ENCODE measurements at places on chromosomes 4 and X.

DNA sequence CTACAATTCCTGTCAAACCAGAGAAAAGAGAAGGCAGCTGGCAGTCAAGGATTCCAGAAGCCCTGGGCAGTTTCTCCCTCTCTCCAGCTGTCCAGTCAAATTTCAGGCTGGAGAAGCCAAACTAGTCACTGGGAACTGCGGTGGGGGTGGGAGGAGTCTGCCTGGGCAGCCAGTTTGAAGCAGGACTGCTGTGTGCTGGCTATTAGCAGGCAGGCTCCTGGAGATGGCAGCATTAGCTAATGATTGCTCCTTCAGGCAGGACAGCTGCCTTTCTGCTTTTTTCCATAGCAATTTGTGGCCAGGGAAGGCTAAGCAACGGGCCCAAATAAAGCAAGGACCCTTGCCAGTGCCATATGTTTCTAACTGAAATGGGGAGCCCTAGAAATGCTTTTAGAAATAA lies 44.7 kb upstream of the FGF13 start:
- no peak for DNase-seq

DNA sequence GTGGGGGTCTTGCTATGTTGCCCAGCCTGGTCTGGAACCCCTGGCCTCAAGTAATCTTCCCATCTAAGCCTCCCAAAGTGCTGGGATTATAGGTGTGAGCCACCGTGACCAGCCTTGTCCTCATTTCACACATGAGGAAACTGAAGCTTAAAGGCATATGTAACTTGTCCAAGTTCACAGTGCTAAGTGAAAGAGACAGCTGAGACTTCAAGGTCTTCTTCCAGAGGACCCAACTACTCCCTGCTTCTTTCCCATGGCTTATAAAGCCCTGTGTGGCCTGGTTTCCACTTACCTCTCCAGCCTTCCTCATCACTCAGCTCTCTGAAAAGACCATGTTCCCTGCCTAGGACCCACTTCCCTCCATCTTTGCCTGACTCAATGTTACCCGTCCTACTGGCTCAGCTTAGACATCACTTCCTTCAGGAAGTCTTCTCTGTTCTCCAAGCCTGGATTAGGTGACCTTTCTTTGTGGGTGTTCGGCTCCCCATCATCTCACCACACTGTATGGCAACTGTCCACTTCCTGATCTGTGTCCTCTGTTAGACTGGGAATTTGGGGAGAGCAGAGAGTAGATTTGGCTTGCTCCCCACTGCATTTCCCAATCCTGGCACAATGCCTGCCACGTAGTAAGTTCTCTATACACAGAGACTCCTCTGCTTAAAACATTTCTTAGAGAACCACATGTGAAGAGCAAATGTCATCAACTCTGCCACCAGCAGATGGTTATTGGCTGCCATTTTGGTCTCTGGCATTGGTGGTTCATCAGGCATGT lies 30.4 kb upstream of the LAMP2 start:
- no peak for DNase-seq

GRCh38 chr4:53055274-53055673 lies 193.2 kb downstream of the RASL11B start:
- DNase-seq, result no peak

DNA sequence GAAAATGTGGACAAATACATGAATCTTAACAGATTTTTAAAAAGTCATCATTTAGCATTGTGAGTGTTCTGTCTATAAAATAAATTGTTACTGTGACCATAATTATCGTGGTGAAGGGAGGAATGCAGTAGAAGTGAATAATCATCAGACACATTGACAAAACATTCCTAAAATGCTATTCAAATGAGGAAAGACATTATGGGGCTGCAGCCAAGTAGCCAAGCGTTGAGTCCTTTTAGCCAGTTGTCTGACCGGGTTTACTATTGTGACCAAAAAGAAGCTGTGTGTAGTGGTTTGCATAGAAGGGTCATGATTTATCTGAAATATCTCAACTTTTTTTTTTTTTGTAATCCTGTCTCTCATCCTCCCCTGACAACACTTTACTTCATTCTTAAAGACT lies 19.5 kb downstream of the WWC2 start:
- DNase-seq, result no peak

DNA sequence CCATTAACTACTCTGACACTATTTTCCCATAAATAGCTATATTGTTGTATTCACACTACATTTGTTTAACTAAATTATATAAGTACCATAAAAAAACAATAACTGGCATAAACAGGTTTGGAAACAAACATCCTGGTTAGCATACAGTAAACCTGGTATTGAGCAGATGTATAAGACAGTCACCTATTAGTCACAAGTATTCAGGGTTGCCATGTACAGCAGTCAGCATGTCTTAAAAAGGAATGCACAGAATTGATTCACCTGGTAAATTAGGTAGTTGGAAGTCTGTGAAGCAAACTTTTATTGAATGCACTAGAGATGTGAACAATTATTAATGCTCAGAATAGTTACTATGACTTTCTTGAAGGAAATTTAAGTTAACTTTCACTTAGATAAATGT lies 137.9 kb downstream of the FAM13A start:
- no peak for DNase-seq

- no peak for DNase-seq
These were observed 97.2 kb downstream of the GUCY2F start for GRCh38 chrX:109384699-109385098.

GRCh38 chrX:78092296-78092695 lies 11.8 kb upstream of the PGK1 start:
- DNase-seq, result no peak

- no peak for DNase-seq
These were observed 367.6 kb downstream of the PPP3CA start for GRCh38 chr4:100979736-100980135.

DNA sequence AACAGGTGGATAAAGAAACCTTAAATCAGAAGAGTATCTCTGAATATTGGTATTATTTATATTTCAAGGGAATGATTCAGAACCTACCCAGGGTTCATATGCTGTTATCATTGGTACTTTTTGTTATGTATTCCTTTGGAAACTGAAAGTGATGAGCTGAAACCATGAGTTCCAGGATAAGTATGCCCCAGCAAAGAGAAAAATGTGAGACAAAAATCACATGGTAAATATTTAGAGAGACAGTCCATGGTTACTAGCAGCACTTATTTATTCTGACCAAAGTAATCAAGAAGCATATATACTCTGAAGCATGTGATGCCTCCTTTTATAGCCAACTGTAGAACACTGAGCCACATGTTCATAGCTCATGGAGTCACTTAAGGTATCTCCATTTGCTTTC lies 277.7 kb downstream of the ARAP2 start:
- no peak for DNase-seq

- no peak for DNase-seq
These were observed 21.2 kb downstream of the PTTG2 start for GRCh38 chr4:37981425-37981824.

GRCh38 chrX:136210243-136210642 lies 41.0 kb downstream of the MAP7D3 start:
- DNase-seq, result no peak

DNA sequence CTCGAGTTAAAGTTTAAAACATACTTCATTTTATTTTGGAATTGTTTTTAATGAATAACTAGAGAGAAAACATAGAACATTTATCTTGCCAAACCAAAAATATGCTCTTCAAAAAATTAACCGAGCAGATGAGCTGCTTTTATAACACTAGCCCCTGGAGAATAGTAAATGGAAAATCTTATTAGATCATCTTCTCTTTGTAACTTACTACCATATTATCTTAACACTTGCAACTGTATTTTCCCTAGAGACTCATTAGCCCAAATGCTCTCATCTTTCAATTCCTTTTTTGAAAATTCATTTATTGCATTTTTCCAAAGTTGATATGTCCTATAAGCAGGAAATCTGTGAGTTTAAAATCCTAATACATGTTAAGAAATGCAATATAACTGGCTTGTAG lies 143.3 kb downstream of the CAMK2D start:
- DNase-seq, result no peak

GRCh38 chr4:166413356-166413755 lies 540.3 kb downstream of the TLL1 start:
- no peak for DNase-seq

DNA sequence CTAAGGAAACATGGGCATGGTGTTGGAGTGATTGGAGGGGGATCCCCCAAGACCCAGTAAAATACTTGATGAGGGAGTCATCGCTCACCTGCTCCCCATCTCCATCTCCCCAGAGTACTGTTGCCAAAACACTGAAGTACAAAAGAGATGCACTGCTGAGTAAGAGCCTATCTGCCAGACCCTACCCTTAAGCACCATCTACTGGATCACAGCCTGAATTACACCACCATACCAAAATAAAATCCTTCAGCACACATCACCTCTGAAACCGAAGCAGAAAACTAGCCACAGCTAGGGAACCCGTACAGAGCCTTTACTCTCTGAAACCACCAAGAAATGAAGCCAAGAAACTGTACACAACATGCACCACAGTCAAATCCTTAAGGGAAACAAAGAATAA lies 466.3 kb upstream of the ACTRT1 start:
- DNase-seq, result peak; percentile 0

- peak; percentile 64 for DNase-seq
These were observed 69.7 kb downstream of the KLHL8 start for GRCh38 chr4:87150498-87151261.

DNA sequence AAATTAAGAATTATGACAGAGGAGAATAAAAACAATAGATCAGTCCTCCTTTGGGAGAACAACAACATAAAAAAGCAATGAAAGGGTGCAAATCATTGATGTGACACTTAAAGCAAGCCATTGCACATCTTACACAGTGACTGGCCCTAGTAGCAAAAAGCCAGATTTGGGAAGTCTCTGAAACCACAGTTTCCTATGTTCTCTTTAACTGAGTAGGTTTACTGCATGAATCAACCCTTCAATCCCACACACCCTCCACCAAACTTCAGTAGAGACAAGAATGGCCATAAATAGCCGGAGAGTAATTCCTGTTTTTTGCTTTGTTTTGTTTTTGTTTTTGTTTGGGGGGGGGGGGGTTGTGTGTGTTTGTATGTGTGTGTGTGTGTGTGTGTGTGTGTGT lies 180.8 kb downstream of the VEGFC start:
- no peak for DNase-seq

DNA sequence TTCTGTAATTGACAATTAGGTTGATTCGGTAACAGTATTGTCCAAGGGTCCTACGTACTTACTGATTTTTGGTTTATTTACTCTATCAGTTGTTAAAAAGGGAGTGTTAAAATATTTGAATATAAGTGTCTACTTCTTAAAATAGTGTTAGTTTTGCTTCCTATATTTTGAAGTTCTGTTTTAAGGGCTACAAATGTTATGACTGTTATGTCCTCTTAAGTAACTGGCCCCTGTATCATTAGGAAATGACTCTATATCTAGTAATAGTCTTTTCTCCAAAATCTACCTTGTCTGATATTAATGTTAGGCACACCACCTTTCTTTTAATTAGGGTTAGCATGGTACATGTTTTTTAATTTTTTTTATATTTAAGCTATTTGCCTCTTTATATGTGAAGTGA lies 30.1 kb downstream of the ANKRD50 start:
- DNase-seq, result no peak

- DNase-seq, result no peak
These were observed 63.2 kb upstream of the GUCY1A1 start for GRCh38 chr4:155603360-155603891.

DNA sequence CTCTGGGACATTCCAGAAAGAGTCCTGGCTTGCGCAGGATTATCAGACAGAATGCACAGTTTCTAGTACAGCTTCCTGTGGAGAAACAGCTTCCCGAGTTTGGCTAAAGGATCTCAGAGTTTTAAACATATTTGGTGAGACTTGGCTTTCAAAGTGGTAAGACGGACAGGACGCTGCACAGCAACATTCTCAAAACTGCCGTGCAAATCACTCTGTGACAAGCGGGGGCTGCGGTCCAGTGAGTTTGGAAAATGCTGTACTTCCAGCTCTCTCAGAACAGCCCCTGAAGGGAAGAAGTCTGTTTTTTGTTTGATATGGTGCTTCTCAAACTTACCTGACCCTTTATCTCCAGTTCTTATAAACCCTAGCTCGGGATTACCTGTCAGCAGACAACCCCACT lies 18.1 kb downstream of the LGI2 start:
- no peak for DNase-seq

DNA sequence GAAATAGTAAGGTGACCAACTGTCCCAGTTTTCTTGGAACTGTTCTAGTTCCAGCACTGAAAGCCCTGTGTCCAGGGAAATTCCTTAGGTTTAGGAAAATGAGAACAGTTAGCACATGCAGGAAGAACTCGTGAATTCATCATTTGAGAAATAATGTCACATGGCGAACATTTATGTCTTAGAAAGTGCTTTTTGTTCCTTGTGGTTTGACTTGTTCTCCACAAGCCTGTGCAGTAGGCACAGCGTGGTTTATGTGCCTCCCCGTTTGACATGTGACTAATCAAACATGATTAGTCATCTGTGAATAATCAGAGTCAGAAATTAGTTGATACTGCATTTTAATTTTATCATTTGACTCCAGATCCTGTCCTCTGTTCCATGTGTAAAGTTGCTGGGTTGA lies 556.0 kb upstream of the CPEB2 start:
- DNase-seq, result no peak

- DNase-seq, result peak; percentile 18
These were observed 5.9 kb upstream of the GRPEL1 start for GRCh38 chr4:7073526-7074390.

- DNase-seq, result no peak
These were observed 14.4 kb upstream of the SYP start for GRCh38 chrX:49214416-49214815.

DNA sequence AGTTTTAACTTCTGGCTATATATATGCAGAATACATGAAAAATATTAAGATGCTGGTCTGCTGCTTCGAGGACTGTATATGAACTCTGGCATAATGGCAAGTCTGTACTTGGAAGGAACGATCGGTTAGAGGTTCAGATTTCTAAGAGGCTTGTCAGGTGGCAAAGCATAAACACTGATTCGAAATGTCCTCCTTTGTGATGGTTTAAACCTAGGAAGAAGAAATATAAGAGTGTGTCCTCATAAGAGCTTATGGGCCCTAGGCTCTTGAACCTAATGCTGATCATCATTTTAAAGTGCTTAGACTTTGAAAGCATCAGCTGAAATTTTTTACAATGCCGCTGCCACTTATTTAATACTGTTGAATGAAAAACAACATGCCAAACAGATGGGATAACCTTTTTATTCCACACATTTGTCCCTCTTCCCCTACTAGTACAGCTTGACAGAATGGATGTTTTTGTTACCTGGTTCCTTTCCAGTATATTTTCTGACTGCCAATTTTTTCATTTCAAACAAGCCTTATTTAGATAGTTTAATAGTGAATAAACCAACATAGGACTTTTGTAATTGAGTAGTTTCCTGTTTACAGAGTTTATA lies 8.8 kb downstream of the SPRY1 start:
- no peak for DNase-seq

Data from SHP77 (cell line).